Thymus (tissue), 14 donors: ENCODE measurements at places on chromosomes 4 and X. TPM values are rescaled to one million over a fixed set of nuclear protein-coding genes. Genes with fewer than 3 reads are reported as not detected.

DNA sequence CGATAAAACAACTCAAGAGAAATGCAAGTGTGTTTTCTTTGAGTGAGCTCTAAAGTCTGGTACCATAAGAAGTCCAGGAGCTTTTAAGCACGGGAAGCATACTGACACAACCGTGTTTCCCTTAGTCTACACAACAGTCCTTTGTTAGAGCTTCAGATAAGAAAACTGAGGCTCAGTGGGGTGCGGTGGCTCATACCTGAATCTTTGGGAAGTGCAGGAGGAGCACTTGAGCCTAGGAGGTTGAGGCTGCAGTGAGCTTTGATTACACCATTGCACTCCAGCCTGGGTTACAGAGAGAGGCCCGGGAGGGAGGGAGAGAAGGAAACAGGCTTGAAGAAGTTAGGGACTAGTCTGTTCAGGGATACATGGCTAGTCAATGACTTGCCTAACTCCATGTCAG lies 21.9 kb downstream of the LEF1 start:
- no peak for DNase-seq

- DNase-seq = no peak
These were observed 86.3 kb downstream of the HPGD start for GRCh38 chr4:174435974-174436373.

DNA sequence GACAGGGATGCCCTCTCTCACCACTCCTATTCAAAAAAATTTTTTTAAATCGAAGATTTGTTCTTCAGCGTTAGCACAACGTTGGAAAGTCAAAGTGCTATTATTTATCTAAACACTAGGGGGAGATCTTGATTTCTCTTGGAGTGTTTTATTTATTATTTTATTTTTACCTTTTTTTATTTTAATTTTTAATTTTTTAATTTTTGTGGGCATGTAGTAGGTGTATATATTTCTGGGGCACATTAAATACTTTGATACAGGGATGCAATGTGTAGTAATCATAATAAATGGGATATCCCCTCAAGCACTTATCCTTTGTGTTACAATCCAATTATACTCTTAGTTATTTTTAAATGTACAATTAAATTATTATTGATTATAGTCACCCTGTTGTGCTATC lies 37.4 kb upstream of the SLC10A4 start:
- DNase-seq = no peak

- no peak for DNase-seq
These were observed 1321.1 kb downstream of the RAPGEF2 start for GRCh38 chr4:160423879-160424451.

DNA sequence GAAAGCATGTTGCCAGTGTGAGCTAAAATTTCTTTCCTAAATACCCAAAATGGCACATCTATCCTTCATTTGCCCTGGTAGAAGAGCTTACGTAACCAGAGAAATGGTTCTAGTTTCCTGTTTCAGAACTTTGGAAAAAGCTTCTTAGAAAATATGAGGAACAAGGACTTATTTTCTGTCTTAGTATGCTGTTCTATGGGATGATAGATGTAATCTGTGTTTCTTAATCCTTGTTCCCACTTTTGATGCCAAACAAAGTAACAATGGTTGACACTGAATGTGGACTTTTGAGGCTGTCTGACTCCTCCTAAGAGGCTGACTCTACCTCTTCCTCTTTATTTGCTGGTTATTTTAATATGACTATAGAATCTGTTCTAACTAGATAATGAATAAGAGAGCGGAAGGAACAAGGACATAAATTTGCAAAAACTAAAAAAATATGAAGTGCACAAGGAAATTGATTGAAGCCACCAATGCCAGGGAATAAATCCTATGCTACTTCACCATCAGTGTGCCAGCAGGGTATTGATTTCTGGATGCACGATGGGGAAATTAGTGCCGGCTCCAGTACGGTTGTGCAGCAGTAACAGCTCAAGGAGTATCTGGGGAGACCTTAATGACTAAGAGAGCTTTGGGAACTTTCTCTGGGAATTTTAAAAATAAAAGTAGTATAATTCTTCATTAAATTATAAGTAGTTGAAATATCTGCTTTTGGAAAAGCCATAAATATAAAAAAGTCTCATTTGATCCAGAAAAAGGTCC lies 39.4 kb upstream of the TET2 start:
- no peak for DNase-seq

- DNase-seq = no peak
These were observed 1.5 kb downstream of the HPRT1 start for GRCh38 chrX:134461437-134461836.

DNA sequence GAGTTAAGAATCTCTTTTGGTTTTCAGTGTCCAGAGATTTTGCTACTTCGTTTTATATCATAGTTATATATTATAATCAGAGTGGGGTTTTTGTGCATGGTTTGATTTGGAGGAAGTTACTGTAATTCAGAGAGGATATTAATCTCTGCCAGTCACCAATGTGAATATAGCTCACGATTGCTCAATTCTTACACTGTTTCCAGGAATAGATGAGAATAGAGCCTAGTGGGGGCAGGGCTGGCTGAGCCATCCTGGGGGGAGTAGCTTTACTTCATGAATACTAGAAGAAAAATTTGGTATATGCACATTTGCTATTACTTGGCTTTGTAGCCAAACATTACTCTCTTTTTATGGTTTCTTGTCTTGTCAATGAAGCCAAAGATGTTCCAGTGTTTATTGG lies 60.9 kb upstream of the TRPC3 start:
- DNase-seq = no peak

DNA sequence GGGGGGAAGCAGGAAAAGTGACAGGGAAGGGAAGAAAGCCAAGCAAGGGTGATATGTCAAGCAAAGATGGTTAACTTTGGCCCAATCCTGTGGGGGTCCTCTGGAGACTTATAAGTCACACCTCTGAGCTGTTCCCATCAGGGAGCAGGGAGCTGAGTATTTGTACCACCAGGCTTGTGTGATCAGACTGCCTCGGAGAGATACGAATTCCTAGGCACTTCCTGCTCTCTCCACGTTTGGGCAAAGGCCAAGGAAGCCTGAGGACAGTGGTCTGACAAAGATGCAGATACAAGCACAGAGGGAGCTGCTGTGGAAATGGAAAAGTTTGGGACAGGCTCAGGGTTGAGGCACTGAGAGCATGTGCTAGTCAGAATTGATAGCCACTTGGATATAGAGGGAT lies 10.4 kb upstream of the PPP3CA start:
- no peak for DNase-seq

DNA sequence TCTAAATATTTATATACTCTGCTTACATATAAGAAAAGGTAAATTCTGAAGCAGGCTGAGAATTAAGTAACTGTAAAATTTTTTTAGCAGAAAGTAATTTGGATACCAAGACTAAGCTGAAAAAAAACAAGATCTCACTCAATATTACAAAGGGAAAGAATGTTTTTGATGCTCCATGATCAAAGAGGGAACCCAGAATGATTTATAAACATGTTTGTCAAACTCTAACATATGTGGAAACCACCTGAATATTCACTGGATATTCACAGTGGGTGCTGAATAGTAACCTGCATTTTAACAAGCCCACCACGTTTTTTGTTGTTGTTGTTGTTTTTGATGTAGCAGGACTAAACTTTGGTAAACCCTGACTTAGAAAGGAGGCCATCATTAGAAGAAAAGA lies 324.9 kb upstream of the GATB start:
- DNase-seq = no peak

The PABPC1L2B gene
- not detected for total RNA-seq

GRCh38 chr4:54745031-54745770 lies 87.4 kb downstream of the KIT start:
- DNase-seq = no peak

- DNase-seq = no peak
These were observed 1.1 kb downstream of the TIMP1 start for GRCh38 chrX:47583240-47583861.

The DUSP21 gene
- total RNA-seq = not detected

DNA sequence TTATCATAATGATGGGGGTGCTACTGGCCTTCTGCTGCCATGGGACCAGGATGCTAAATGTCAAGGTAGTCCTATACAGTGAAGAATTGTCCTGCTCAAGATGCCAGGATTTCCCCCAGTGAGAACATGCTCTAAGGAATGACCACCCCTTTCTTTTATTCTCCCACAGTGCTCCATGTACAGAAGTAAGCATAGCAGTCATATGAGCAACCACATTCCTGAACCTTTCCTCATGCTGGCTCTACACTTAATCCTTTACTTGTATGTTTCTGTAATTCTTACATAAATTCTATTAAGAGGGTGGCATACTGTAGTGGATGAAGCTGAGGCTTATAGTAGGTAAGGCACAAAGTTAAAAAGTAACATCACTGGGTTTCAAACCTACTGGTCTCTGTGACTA lies 20.2 kb downstream of the CYP2U1 start:
- DNase-seq = no peak

DNA sequence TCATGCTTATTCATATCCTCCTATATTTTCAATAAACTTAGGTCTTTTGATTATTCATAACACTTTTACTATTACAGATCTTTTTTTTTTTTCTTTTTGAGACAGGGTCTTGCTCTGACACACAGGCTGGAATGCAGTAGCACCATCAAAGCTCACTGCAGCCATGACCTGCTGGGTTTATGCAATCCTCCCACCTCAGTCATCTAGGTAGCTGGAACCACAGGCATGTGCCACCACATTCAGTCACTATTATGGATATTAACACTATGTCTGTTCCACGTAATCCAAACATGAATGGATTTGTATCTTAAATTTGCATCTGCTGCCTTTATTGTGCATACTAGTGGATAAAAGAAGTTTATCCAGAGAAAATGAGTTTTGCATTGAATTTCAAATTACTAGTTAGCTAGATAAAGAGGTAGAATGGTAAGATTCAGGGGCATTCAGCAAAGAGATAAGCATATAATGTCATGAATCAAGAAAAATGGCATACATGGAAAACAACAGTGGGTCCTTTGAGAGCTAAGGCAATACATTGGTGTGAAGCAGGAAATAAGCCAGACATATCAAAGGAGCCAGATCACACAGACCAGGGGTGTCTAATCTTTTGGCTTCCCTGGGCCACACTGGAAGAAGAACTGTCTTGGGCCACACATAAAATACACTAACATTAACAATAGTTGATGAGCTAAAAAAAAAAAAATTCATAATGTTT lies 13.9 kb downstream of the ANAPC10 start:
- DNase-seq = no peak

DNA sequence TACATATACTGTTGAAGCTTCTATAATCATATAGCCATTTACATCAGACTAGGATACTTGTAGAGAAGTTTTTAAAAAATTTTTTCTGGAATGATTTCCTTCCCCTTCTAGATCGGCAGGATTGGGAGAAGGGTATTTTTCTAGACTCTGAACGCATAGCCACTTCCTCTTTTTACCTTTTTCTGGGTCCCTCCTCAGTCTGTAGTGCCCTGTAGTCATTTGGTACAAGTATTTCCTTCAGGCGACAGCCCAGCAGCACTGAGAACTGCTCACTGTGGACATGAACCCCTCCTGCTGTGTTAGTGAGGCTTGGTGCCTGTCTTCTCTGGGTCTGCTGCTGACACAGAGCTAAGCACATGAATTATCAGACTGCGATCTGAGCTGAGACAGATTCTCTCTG lies 255.4 kb downstream of the ARHGAP10 start:
- DNase-seq = no peak

DNA sequence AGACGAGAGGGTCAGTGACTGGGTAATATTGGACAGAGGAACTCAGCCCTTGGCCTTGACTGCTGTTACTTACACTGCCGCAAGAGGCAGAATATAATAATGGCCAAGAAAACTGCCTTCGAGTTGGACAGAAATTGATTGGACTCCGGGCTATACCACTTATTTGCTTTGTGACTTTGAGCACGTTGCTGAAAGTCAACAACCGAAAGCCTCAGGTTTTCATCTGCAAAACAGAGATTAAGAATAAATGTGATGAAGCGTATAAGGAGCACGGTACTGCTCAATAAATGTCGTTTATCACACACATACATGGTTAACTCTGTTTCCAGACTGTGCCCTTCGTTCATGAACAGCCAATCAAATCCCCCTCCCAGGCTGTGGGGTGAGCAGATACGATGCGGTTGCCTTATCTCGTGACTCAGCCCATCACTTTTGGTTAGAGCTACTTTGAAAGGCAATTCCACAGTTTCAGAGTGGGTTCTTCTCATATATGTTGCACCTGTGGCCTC lies 91.6 kb downstream of the TSPAN7 start:
- DNase-seq = no peak

The XAGE1A gene
- not detected for total RNA-seq

The NIPAL1 gene
- total RNA-seq = 0.47 TPM

GRCh38 chrX:80431505-80431832 lies 11.2 kb downstream of the TENT5D start:
- no peak for DNase-seq

The ITM2A gene
- total RNA-seq = 679 TPM

The TMEM31 gene
- total RNA-seq = 0.19 TPM

GRCh38 chr4:80196922-80197573 lies at the start of gene PRDM8:
Gene PRDM8 (plus strand): TSS chr4:80197503. CDS start chr4:80200081, 2,578 bp downstream.
- no peak for DNase-seq

- no peak for DNase-seq
These were observed 39.3 kb downstream of the HMX1 start for GRCh38 chr4:8832113-8832915.

The CENPVL1 gene
- 0.24 TPM for total RNA-seq

DNA sequence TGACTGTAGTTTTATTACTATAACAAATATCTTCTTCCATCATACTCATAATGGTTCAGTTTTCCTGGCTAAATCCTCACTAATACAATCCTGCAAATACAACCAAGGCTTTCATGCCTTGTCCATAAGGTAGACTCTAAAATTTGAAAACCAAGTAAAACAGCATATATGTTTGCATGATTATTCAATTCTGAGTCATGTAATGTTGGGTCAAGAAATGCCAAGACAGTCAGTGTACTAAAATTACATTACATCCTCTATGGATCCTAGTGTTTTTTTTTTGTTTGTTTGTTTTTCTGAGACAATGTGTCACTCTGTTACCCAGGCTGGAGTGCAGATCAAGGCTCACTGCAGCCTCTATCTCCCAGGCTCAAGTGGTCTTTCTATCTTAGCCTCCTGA lies 38.6 kb upstream of the TEX13D start:
- no peak for DNase-seq

GRCh38 chr4:23814996-23815660 lies 74.7 kb downstream of the PPARGC1A start:
- DNase-seq = no peak

The EDA2R gene
- total RNA-seq = 2.2 TPM

The CYBB gene
- 41.7 TPM for total RNA-seq

The DLG3 gene
- total RNA-seq = 5.1 TPM

The MMAA gene
- total RNA-seq = 11.9 TPM

DNA sequence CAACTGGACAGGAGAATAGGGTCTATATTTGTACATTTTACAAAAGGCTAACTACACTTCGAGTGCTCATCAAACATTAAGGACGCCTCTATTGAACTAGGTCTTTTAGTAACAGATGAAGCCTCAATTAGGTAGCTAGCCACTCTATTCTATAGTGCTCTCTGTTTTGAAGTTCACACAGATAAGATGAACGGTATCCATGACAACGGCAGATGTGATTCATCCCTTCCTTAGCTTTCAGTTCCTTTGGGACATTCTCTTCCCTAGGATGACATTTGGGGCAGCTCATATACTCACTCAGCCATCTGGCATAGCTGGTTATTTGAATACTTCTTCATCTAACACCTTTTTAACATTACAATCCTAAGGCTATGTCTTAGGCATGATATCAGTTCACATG lies 62.4 kb upstream of the WDFY3 start:
- no peak for DNase-seq

GRCh38 chr4:165364452-165365080 lies 14.2 kb upstream of the CPE start:
- no peak for DNase-seq

The F11 gene
- total RNA-seq = not detected
